Activated CD4-positive, alpha-beta T cell treated with anti-CD3 and anti-CD28 coated beads for 36 hours (primary cell): ENCODE measurements at places on chromosomes 5 and 9.

GRCh38 chr5:94983861-94984535 is 300.9 kb downstream of the MCTP1 start:
- H3K4me1 ChIP-seq, result peaks cover 9% of the 10 kb centered on the region
- H3K27ac ChIP-seq, result no peak overlapping the region
- H3K36me3 ChIP-seq, result no peaks in the 10 kb centered on the region

- H3K4me1 ChIP-seq, result no peaks in the 10 kb centered on the region
- no peaks in the 10 kb centered on the region for H3K36me3 ChIP-seq
- H3K27me3 ChIP-seq, result no peaks in the 10 kb centered on the region
- no peak overlapping the region for H3K4me3 ChIP-seq
- no peak overlapping the region for H3K27ac ChIP-seq
- DNase-seq, result no peak
Measured at GRCh38 chr9:107707428-107707837, 217.9 kb upstream of the KLF4 start.

DNA sequence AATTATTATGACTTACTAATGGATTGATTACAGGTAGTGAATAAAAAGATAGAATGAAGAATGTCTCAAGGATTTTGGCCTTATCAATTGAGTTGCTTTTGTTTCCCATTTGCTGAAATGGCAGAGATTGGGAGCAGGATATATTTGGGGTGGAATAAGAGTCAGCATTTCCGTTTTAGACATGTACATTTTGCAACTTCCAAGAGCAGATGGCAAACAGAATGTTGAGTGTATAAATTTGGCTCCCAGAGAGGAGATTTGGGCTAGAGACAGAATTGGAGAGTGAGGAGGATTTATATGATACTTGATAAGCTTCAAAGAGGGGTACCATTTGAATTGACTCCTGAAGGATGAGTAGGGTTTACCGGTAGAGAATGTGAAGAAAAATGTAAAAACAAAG is 437.9 kb upstream of the PAPPA start:
- DNase-seq, result no peak
- H3K27ac ChIP-seq, result no peak overlapping the region
- H3K36me3 ChIP-seq, result no peaks in the 10 kb centered on the region
- no peak overlapping the region for H3K4me3 ChIP-seq

GRCh38 chr5:84231433-84231832 is 153.2 kb downstream of the EDIL3 start:
- no peaks in the 10 kb centered on the region for H3K36me3 ChIP-seq
- no peak overlapping the region for H3K4me3 ChIP-seq
- no peaks in the 10 kb centered on the region for H3K27me3 ChIP-seq
- DNase-seq, result no peak

GRCh38 chr9:72477930-72478518 is 43.4 kb upstream of the TMC1 start:
- no peaks in the 10 kb centered on the region for H3K27me3 ChIP-seq
- H3K27ac ChIP-seq, result no peak overlapping the region
- peaks cover 45% of the 10 kb centered on the region for H3K4me1 ChIP-seq
- no peaks in the 10 kb centered on the region for H3K36me3 ChIP-seq

- no peak overlapping the region for H3K4me3 ChIP-seq
- H3K27me3 ChIP-seq, result no peaks in the 10 kb centered on the region
- H3K4me1 ChIP-seq, result no peaks in the 10 kb centered on the region
- no peak for DNase-seq
- H3K36me3 ChIP-seq, result no peaks in the 10 kb centered on the region
- H3K27ac ChIP-seq, result no peak overlapping the region
Measured at GRCh38 chr5:142680605-142681259, 5.2 kb downstream of the FGF1 start.

- peak overlapping the region; percentile 67 for H3K4me3 ChIP-seq
- H3K27me3 ChIP-seq, result no peaks in the 10 kb centered on the region
- H3K27ac ChIP-seq, result peak overlapping the region; percentile 31
- peaks cover 13% of the 10 kb centered on the region for H3K4me1 ChIP-seq
Measured at GRCh38 chr5:1594357-1595106, 70.8 kb upstream of the LPCAT1 start.

- H3K36me3 ChIP-seq, result no peaks in the 10 kb centered on the region
- H3K27me3 ChIP-seq, result peaks cover 50% of the 10 kb centered on the region
- H3K27ac ChIP-seq, result no peak overlapping the region
- peaks cover 5% of the 10 kb centered on the region for H3K4me1 ChIP-seq
- H3K4me3 ChIP-seq, result no peak overlapping the region
Measured at GRCh38 chr5:1661311-1661710, 137.6 kb upstream of the LPCAT1 start.

DNA sequence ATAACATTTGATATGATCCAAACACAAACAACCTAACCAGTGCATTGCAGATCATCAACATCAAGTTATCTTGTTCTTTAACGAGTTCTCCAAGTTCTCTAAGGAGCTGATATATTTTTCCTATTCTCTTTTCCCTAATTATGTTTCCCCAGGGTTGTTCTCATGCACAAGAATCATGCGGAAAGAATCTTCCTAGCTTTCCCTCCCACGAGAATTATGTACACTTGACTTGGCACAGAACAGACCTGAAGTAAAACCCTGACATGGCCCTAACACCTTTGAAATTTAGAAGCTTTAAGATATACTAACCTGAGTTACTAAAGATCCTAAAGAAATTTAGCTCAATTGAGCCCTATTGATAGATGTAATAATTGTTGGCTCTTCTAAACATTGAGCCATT is 110.7 kb upstream of the FST start:
- peaks cover 11% of the 10 kb centered on the region for H3K27me3 ChIP-seq
- H3K36me3 ChIP-seq, result no peaks in the 10 kb centered on the region
- DNase-seq, result no peak
- H3K4me1 ChIP-seq, result peaks cover 6% of the 10 kb centered on the region
- H3K27ac ChIP-seq, result no peak overlapping the region

- no peak overlapping the region for H3K4me3 ChIP-seq
- no peaks in the 10 kb centered on the region for H3K4me1 ChIP-seq
- no peak overlapping the region for H3K27ac ChIP-seq
- DNase-seq, result peak; percentile 1
- H3K27me3 ChIP-seq, result peaks cover 4% of the 10 kb centered on the region
- no peaks in the 10 kb centered on the region for H3K36me3 ChIP-seq
Measured at GRCh38 chr5:180636403-180637075, 12.9 kb downstream of the FLT4 start.

DNA sequence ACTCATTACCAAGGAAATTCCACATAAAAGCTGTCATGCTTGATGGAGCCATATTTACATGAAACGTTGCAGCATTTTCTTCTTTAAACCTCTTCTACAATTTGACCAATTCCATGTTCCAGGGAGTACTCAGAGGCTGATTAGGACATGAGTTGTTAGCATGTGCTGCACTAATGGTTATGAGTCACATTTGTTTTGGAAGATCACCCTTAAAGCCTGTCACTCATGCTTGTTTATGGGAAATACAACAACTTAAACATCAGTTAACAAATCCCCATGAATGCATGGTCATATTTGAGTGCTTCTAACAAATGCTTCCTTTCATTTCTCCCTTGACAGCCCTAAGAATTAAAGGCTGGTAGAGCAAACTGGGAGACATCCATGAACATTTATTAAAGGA is 156.1 kb downstream of the GHR start:
- H3K4me3 ChIP-seq, result no peak overlapping the region
- peaks cover 10% of the 10 kb centered on the region for H3K27me3 ChIP-seq
- H3K36me3 ChIP-seq, result no peaks in the 10 kb centered on the region
- no peak overlapping the region for H3K27ac ChIP-seq

- H3K27ac ChIP-seq, result no peak overlapping the region
- H3K36me3 ChIP-seq, result peaks cover 2% of the 10 kb centered on the region
- no peaks in the 10 kb centered on the region for H3K27me3 ChIP-seq
- no peaks in the 10 kb centered on the region for H3K4me1 ChIP-seq
- no peak for DNase-seq
Measured at GRCh38 chr9:122777935-122778627, 10.7 kb upstream of the OR5C1 start.

GRCh38 chr5:120256376-120256775 is 207.7 kb upstream of the PRR16 start:
- no peak overlapping the region for H3K27ac ChIP-seq
- DNase-seq, result no peak
- H3K4me1 ChIP-seq, result no peaks in the 10 kb centered on the region
- H3K4me3 ChIP-seq, result no peak overlapping the region

- no peak overlapping the region for H3K27ac ChIP-seq
- peaks cover 5% of the 10 kb centered on the region for H3K27me3 ChIP-seq
- no peaks in the 10 kb centered on the region for H3K36me3 ChIP-seq
- no peaks in the 10 kb centered on the region for H3K4me1 ChIP-seq
- no peak for DNase-seq
Measured at GRCh38 chr5:155254399-155254798, 240.8 kb downstream of the KIF4B start.

- DNase-seq, result no peak
- H3K4me3 ChIP-seq, result peak overlapping the region; percentile 37
- peaks cover 42% of the 10 kb centered on the region for H3K36me3 ChIP-seq
- peaks cover 89% of the 10 kb centered on the region for H3K4me1 ChIP-seq
Measured at GRCh38 chr5:6722015-6722414, 8.8 kb downstream of the TENT4A start.
